ENCODE measurements at places on chromosomes 5 and 9.

- DNase-seq, result no peak
Measured at GRCh38 chr9:128394379-128395168, 23.4 kb downstream of the URM1 start.

- DNase-seq, result no peak
Measured at GRCh38 chr5:36701085-36701698, 94.8 kb downstream of the SLC1A3 start.

DNA sequence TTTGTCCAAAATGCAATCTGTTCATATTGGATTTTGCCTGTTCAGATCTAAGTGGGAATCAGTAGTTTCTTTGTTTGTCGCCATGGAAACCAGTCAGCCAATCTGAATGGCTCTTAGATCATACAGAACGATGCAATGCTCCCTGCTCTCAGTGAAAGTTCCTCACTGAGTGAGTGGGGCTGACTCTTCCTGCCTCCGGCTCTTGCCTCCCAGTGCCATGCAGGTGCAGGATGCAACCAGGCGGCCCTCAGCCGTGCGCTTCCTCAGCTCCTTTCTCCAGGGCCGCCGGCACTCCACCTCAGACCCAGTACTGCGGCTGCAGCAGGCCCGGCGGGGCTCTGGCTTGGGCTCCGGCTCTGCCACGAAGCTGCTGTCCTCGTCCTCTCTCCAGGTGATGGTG, at the start of gene PTPDC1:
Gene PTPDC1 (plus strand): TSS at position 151 of the 400 bp plus-strand sequence. CDS start 67 bp downstream, at position 218.
- no peak for DNase-seq

DNA sequence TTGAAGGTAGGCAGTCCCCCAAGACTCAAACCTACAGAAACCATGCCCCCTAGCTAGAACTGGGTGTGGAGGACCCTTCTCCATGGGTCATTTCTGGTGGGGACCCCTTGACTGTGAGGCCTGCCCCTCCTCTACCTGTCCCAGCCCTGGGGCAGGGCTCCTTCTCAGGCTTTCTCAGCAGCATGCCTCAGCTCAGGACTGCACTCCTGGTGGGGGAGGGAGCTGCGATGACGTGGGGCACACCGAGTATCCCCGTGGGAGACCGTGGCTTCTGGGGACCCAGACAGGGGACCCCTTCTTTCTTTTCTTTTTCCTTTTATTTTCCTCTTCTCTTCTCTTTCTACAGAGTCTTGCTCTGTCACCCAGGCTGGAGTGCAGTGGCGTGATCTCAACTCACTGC, 27.0 kb upstream of the PITX1 start:
- no peak for DNase-seq

DNA sequence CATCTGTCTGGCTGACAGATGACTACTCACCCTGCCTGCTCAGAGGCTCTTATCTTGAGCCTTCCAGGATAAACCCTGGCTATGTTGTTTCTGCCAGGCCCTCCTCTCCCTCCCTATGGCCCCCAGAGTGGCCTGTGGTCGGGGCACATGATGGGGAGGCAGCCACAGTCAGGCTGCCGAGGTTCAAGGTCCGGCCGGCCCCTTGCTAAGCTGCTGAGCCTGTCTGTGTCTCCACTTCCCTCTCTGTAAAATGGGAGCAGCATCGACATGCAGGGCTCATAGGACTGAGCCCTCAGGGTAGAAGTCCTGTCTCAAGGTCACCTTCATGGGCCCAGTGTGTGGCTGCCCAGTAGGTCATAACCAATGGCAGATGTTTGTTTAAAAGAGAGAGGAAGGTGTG, 28.5 kb downstream of the WNK2 start:
- DNase-seq, result no peak

Measured in NCI-H446 (cell line).